CD8-positive, alpha-beta T cell (primary cell): ENCODE measurements at places on chromosomes 7 and 10.

GRCh38 chr7:14630048-14630447 is 272.5 kb downstream of the DGKB start:
- no peak for DNase-seq

DNA sequence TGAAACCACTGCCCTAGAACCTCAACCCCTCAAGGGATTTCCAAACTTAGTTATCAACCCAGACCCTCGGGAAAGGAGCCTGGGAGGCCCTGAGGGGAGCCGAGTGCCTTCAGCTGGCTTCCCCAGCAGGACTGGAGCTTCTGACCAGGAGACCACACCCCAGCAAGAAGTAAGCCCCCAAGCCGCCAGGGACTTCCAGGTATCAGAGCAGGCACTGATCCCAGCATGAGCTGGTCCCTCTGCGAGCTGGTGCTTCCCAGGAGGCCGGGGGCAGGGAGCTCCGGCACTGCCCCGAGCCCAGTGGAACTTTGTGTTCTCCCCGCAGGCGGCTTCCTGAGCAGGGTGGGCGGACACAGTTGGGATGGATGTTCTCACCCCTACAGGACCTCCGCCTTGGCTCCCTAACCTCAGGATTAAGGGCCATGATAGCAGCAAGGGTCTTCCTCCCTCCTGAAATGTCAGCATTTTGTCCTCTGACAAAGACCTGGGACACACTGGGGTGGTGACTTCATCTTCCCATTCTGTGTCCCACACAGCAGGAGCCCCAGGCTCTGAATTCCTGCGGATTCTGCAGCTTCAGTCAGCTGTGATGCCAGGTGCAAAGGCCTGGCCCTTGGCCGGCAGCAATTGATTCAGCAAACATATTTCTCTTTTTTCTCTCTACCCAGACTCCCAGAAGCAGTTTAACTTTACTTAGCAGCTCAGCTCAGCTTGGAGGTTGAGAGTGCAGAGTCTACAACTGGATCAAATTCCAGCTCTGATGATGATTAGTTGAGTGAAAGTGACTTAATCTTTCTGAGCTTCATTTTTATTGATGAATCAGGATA is 11.6 kb downstream of the ATP6V0E2 start:
- DNase-seq = no peak

DNA sequence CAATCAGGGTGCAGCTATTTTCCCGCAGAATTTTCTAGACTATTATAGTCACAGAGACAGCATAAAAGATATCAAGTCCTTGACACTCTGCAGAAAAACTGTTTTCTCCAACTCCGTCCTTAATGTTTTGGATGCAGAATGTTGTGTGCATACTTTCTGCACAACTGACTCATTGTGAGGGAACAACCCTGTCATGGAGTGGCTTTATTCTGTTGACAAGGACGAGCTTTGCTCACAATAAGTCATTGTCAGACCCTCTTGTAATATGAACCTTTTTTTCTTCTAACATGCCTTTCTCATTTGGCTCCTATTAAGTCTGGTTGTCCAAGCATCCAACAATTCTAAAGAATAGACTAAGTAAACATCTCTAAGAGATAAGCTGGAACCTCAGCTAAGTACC is 17.3 kb downstream of the ABCB4 start:
- no peak for DNase-seq

GRCh38 chr10:113382691-113383090 is 170.2 kb upstream of the HABP2 start:
- DNase-seq = no peak

DNA sequence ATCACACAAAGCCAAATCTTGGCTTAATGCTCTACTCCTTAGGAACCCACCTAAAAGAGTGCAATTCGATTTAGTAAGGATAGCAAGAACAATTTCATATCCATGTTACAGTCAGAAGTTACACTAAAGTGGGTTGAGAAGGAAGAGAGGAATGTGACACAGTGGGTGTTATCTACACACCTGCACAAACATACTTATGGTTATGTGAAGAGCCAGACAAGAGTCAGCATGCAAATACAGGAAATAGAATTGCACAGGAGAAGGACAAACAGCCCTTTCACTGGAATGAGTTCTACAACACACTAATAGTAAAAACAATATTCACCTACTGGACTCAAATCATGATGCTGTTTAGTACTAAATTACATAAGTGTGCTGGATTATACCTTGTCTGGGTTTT is 262.8 kb downstream of the DGKB start:
- no peak for DNase-seq
